ENCODE measurements at places on chromosomes 16 and 17.

- DNase-seq, result no peak
Observed at GRCh38 chr17:30819971-30820705, 4.4 kb downstream of the CRLF3 start.

- DNase-seq, result no peak
Observed at GRCh38 chr16:56191156-56191815, at the start of gene GNAO1. TSS of gene GNAO1 (plus strand) at chr16:56191489. CDS start at chr16:56192236, 747 bp downstream.

DNA sequence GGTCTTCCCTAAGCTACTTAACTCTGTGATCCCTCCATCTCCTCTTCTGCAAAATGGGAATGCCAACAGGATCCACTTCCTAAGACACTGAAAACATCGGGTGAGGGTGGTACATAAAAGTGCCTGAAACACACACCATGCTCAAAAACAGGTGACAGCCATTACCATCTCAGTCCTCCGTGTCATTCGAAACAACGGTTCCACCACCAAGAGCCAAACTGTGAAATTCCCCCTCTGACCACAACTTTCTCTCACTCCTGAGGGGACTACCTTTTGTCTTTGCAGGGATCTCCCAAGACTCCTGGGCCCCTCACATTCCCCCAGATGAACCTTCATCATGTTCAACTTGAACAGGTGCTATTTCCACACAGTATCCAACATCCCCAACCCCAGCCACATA is 37.0 kb downstream of the NUBP1 start:
- DNase-seq, result no peak

- no peak for DNase-seq
Observed at GRCh38 chr17:82297714-82298537, 19.5 kb downstream of the CD7 start.

DNA sequence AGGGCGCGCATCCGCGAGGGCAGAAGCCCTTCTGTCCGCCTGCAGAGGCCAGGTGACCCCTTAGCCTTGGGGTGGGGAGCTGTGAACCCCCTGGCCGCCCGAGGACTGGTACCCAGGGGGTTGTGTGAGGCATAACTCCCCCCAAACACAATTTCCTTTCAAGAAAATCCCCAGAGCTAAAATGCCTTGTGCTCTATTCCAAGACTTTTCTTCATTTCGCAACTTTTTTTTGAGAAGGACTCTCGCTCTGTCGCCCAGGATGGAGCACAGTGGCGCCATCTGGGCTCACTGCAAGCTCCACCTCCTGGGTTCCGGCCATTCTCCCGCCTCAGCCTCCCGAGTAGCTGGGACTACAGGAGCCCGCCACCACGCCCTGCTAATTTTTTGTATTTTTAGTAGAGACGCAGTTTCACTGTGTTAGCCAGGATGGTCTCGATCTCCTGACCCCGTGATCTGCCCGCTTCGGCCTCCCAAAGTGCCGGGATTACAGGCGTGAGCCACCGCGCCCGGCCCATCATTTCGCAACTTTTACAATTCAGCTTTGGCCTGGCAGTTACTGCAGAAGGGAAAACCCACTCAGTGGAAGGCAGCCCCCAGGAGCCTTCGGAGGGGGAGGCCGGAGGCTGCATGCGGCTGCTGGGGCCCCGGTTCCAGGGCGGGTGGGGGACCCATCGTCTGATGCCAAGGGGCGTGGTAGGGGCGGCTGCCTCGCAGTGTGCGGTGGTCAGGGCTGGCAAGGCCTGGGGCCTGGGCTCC is 963 bp upstream of the APRT start:
- DNase-seq, result no peak

DNA sequence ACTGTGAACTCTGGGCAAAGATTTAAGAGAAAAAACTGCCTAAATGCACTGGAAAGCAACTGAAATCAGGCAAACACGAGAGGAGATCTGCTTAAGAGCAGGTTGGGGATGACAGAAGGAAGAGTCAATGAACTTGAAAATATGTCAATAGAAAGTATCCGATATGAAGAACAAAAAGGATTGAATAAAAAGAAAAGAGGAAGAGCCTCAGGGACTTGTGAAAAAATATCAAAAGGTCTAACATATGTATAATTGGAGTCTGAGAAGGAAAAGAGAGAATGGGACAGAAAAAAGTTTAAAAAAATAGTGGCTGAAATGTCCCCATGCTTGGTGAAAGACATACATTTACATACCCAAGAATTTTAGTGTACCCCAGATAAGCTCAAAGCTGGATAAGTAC is 195.5 kb downstream of the COPRS start:
- no peak for DNase-seq

GRCh38 chr16:19933740-19934139 is 49.1 kb upstream of the GPRC5B start:
- DNase-seq, result no peak

DNA sequence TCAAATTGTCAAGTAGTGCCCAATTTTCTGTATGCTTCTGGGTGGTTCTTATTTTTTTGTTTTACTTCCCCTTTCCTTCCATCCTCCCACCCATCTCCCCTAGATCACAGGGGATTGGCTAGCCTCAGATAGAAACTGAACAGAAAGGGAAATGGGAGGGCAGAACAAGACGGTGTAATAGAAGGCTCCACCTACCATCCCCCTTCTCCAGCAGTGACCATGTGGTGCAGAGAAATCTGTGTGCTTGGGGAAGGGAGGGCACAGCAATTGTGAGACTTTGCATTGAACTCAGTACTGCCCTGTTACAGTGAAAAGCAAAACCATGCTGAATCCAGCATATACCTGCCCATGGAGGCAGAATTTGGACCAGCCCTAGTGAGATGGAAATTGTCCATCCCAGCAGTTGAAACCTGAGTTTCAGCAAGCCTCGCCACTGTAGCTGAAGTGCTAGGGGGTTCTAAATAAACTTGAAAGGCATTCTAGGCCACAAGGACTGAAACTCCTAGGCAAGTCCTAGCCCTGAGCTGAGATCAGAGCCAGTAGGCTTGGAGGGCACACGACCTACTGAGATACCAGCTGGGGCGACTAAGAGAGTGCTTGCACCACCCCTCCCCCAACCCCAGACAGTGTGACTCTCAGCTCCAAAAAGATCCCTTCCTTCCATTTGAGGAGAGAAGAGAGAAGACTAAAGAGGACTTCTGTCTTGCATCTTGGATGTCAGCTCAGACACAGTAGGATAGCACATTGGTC is 5.2 kb downstream of the SLFN11 start:
- no peak for DNase-seq

- DNase-seq, result no peak
Observed at GRCh38 chr17:27241346-27241946, 52.5 kb upstream of the WSB1 start.

DNA sequence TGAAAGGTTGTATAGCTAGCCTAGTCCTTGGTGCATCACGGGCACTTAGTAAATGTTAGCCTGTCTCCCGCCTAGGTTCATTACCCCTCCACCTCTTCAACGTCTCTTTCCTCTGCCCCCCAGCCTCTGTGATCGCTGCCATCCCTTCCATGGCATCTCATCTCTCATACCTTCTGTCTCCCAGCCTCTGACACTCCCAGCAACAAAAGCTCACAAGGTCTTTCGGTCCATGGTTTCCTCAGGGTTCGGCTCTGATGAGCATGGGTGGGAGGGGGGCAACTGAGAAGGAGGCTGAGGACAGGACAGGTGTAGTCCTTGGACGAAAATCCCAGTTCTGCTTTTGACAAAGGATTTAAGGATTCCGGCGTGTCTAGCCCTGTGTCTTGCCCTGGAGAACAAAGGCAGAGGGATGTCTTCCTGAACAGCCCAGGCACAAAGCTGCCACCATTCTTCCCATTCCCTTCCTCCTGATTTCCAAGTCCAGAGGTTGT is 16.7 kb downstream of the CCR7 start:
- DNase-seq, result no peak

DNA sequence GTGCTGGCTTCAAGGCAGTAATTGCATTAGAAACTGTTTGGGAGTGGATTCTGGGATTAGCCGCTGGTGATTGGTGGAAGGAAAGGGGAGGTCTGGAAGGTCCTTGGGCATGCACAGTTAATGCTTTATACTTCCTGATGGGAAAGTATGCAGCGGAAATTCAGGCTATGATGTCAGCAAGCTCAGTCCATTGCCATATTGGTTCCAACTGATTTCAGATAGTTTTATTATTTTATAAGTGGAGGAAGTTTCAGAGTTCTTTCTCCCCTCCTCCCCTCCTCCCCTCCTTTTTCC is 8.1 kb upstream of the CMTR2 start:
- DNase-seq, result no peak

DNA sequence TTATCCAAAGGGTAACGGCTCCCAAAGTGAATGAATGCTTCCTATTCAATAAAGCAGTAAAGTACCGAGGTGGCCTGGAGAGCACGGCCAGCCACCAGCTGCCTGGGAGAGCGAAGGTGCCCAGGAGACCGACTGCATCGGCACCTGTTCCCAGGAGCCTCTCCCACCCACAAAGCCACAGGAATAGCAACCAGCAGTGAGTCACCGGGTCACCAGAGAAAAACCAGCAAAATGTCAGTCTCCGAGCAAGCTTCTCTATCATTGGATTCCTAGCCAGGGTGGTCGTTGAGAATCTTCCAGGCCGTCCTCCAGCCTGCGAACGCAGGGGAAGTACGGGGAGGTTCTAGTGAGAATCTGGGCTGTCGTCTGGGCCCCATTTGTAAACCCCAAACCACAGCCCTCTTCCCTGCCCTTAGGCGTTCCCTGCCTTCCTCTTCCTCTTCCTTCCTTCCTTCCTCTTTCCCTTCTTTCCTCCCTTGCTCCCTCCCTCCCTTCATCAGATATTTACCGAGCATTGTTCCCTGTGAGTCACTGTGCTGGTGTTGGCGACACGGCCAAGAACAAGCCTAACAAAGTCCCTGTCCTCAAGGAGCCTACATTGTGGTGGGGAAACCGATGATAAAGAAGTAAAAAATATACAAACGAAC is 114.6 kb downstream of the SLC39A11 start:
- no peak for DNase-seq

GRCh38 chr17:58822148-58823050 is 66.7 kb downstream of the PPM1E start:
- no peak for DNase-seq

DNA sequence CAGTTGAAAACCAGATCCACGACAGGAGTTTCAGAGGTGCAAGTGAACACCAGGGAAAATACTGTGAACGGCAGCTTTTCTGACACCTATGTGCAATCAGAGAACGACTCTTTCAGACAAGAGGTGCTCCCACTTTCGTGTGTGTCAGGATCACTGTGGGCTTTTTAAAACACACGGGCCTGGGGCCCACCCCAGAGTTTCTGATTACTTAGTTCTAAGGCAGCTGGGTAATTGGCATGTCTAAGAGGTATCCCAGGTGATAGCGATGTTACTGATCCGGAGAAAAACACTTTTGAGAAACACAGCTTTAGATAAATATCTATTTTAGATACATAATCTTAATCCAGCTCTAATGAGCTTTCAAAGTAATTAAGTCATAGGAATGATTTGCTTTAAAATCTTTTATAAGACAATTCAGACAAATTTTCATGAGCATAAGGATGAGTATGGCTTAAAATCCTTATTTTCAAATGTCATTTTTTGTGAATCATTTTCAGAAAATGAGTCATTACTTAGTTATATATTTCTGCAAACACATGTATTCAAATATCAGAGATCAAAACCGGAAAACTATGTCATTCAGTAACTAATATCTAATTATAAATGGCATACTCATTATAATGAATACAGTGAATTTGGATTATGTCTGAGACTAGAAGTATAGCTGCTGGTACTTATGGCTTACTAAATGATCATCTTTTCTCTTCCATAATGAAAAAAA is 217.9 kb upstream of the PSMD7 start:
- DNase-seq, result no peak

GRCh38 chr17:43171586-43172487 is 823 bp downstream of the NBR1 start:
- DNase-seq, result no peak

- no peak for DNase-seq
Observed at GRCh38 chr16:9139965-9140364, 48.5 kb downstream of the HAPSTR1 start.

- no peak for DNase-seq
Observed at GRCh38 chr16:66474750-66475199, 47.7 kb downstream of the BEAN1 start.

DNA sequence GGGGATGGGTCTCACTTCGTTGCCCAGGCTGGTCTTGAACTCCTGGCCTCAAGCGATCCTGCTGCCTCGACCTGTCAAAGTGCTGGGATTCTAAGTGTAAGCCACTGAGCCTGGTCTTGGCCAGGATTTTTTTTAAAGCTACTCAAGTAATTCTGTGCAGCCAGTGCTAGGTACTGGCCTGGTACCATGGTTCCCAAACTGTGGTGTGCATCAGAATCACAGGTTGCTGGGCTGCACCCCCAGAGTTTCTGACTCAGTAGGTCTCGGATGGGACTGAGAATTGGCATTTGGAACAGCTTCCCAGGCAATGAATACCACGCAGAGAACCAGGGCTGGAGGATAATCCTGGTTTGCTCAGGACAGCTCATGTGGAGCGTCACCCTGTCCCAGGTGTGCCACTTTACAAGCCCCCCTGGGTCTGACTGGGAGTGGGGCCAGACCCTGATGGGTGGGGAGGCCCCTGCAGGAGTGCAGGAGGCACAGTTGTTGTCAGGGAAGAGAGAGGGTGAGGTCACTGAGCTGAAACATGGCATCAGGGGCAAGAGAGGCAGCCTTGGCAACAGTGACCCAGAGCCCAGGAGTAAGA is 10.7 kb upstream of the MRPS23 start:
- DNase-seq, result no peak

DNA sequence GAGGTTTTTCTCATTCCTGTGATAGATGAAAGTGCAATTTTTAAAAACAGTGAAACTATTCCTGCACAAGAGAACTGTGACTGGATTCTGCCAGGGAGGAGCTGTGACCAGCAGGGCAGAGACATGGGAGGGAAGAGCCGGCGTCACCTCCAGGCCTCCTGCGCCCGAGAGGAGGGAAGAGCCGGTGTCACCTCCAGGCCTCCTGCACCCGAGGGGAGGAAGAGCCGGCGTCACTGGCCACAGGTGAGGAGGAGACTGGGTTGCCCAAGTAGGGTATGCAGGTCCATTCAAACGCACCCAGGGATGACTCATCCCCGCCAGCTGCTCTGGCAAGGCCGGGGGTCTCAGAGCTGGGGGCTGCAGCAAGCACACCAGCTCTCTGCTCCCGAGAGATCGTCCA is 56.7 kb downstream of the METRNL start:
- DNase-seq, result no peak

- no peak for DNase-seq
Observed at GRCh38 chr17:7177191-7177953, 1.8 kb downstream of the ASGR1 start.

GRCh38 chr17:14119546-14119945 is 50.2 kb downstream of the COX10 start:
- no peak for DNase-seq

- DNase-seq, result no peak
Observed at GRCh38 chr17:45895969-45896785, 1.8 kb downstream of the MAPT start.

- DNase-seq, result no peak
Observed at GRCh38 chr16:80687606-80688005, 116.8 kb downstream of the CDYL2 start.

GRCh38 chr17:37725021-37725595 is 19.8 kb downstream of the HNF1B start:
- DNase-seq, result no peak

DNA sequence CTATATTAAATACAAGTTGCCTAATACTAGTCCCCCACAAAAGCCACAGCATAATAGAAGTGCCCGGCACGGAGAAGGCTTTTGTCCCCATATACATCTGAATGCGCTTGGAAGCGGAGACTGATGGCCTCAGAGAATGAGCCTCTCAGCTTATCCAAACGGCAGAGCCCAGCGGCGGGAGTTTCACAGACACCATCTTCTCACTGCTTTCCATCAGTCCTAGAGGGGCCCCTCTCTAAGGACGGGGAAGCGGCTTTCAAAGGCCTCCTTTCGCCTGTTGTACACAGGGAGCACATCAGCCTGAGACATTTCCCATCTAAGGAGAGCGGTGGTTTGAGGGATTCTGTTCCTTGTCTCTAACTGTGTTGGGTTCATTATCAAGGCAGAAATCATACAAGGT is 16.9 kb downstream of the NXN start:
- DNase-seq, result no peak

Measured in NCI-H187 treated with DMSO at 0.1 percent for 48 hours (cell line).